ENCODE measurements at places on chromosomes 7 and 10. TPM values are rescaled to one million over a fixed set of nuclear protein-coding genes. Genes with fewer than 3 reads are reported as not detected.

DNA sequence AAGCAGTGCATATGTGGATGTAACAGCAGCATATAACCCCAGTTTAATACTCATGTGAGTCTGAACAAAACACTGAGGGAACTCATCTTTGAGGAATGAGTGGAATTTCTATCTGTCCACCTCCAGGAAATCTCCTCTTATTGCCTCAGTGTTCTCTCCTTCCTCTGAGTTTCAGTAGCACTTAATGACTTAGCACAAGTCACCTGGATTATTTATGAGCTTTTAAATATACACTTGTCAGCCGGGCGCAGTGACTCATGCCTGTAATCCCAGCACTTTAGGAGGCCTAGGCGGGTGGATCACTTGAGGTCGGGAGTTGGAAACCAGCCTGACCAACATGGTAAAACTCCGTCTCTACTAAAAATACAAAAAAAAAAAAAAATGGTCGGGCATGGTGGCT lies 4.3 kb downstream of the LRRC20 start:
- ATAC-seq: no peak

GRCh38 chr10:97013983-97014382 lies 171.8 kb downstream of the SLIT1 start:
- ATAC-seq: no peak

DNA sequence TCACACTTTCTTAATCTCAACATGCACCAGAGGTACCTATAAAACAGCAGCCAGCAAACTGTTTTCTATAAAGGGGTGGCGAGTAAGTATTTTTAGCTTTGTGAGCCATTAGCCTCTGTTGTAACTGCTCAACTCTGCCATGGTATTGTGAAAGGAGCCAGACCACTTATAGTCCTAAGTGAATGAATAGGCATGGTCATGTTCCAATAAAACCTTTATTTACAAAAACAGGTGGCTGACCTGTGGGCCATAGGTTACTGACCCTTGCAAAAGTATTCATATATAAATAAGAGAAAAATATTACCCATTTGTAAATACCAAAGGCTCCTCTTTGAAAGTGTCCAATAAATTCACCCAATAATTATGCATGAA lies 50.3 kb downstream of the ICA1 start:
- no peak for ATAC-seq

DNA sequence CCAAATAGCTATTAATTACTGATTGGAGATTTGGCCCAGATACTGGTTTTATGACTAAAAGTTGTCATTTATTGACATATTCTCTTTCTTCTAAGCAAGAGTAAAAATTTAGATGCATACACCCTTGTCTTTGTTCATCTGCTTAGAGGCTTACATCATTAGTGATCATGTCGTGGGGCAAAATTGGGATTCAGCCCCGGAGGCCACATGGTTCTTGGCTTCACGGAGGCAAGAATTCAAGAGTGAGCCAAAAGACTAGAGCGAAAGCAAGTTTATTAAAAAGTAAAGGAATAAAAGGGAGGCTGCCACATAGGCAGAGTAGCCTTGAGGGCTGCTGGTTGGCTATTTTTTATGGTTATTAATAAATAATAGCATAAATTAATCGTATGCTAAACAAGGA lies 41.1 kb downstream of the MINPP1 start:
- ATAC-seq: no peak

DNA sequence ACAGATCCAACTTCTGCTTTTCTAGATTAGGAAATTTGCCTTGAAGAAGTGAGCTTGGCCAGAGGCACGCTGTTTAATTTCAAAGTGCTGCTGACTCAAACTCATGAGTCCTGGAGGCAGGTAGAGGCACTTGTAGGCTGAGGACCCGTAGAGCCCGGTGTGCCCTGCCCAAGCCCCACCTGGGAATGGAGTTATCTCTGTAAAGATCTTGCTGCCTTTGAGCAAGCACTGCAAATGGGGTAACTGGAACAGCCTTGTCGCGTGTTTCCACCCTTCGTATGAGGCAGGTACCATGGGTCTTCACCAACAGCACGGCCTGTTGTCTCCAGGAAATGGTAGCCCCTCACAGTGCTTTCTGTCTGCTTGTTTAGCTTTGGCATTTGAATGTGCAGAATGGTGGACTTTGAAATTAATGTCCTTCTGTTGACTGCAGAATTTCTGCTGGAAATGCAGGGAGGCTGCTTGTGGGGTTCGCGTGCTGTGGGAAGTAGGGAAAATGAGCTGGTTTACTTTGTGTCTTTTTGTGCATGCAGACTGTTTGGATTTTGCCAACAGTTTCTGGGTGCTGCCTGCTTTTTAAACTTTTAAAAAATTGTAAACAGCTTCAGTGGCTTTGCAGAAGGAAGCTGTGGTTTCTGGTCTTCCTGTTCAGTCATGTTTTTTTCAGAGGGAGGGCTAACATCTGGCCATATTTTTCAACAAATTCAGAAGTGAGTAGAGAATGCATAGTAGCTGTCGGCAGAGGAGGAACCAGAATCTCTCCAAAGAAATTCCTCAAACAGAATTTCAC lies 27.2 kb downstream of the CCM2 start:
- no peak for ATAC-seq

DNA sequence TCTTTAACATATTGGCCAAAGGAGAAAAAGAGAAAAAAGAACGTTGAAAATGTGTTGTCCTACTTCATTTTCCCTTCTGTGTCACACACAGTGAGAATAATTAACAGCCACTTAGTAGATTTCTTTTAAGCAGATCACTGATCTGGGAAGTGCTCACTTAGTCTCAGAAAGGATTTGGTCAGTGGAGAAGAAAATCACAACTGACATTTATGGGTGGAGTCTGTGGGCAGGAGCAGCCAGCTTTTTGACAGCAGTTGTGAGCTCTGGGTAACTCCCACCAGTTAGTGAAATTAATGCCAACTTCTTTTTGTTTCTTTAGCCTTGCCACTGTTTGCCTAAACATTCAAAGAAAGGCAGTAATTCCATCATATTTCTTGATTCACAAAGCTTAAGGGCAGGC lies 49.7 kb downstream of the CDK14 start:
- ATAC-seq: peak; percentile 23

DNA sequence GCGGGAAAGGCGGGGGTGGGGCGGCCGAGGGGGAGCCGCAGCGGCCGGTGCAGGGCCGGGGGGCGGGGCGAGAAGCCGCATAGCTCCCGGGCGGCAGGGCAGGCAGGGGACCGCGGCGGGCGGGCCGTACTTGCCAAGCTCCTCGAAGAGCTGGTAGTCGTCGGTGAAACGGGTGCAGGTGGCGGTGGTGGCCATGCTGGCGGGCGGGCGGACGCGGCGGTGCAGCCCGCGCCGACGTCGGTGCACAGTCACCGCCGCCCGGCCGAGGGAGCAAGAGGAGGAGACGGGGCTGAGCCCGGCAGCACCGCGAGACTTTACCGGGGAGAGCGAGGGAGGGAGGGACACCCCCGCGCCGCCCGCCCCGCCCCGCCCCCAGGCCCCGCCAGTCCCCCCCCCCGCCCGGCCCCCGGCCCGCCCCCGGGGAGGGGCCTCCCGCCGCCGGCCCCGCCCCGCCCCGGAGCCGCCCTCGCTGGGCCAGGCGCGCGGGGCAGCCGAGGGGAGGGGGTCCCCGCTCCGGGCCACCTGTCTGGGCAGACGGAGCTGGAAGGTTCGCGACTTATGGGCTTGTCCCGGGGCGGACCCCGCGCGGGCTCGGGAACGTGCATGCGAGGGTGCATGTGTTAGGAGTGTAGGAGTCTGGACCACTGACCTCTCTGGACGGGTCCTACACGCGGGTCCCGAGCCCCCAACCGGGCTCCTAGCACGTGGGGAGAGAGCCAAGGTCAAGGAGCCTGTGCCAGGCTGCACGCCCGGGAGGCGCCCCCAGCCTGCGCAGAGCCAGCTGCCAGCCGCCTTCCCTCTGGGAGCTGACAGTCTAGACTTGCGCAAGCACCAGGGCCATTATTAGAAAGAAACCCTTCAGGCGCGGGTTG lies at the start of gene CAMK2G:
Gene CAMK2G (minus strand): TSS at position 289 of the 872 bp plus-strand sequence. CDS start 94 bp downstream, at position 195.
- peak; percentile 96 for ATAC-seq

DNA sequence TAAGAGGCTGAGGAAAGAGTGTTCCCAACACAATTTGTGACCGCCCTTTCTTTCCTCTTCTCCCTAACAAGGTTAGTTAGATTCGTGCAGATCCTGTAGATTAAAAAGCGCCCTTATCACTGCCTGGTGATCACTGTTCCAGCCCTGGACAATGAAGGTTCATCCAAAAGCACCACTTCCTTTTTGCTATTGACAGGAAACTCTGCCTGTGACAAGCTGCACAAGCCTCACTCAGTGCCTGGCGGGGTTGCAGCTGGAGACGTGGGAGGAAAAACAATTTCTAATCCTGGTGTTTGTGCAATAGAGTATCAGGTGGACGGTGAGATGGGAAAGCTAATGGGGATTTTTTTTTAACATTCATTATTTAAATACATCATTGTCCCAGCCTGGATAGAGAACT lies 105.9 kb upstream of the CAV2 start:
- no peak for ATAC-seq

DNA sequence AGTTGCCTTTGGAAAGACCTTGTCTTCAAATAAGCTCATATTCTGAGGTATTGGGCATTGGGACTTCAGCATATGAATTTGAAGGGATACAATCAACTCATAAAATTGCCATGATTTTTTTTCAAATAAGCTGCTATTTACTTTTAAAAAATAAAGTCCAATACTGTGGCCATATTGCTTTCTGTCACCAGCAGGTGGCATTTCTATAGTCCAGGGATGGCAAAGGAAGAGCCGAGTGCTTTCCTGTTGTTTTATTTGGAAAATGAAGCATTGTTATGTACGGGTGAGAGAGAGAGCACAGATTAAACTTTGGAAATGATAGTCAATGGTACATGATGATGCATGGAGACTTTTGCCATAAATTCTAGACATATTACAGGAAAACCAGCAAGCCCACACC lies 104.1 kb upstream of the DPP6 start:
- no peak for ATAC-seq

GRCh38 chr10:72981882-72982529 lies 27.4 kb upstream of the PLA2G12B start:
- ATAC-seq: peak; percentile 24

DNA sequence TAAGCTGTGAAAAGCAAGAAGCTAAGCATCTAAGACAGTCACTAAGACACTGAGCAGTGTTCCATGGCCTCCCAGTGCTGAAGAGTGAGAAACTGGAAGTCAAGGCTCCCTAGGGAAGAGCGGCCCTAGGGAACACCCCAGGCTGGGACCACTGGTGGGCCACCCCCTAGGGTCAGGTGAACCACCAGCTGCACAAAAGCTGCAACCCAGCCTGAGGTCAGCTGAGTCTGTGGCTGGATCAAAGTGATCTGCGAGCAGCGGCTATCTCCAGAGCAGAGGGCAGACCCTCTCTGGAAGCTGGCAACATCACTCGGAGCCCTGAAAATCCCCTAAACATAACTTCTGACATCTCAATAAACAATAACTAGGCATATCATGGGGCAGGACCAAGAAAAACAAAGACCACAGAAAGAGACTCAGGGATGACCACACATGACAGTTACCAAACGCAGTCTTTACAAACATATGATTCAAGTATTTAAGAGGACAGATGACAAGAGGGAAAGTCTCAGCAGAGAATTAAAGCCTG lies 125.8 kb downstream of the DLG5 start:
- ATAC-seq: no peak

DNA sequence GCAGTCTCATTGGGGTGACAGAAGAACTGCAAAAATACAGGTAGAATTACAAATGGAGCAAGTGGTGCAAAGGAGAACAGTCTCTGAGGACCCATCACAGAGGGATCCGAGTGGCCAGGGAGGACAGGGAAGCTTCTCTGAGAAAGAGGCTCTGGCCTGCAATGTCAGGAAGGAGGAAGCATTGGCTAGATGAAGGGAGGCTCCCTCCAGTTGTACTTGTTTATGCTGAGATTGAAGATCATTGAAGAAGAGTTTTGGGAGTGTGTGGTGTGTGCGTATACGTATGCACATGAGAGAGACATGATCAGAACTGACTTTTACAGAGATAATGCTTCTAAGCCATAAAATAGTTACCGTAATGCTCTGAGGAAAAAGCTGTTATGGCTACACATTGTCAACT lies 274.7 kb upstream of the FZD8 start:
- ATAC-seq: no peak

DNA sequence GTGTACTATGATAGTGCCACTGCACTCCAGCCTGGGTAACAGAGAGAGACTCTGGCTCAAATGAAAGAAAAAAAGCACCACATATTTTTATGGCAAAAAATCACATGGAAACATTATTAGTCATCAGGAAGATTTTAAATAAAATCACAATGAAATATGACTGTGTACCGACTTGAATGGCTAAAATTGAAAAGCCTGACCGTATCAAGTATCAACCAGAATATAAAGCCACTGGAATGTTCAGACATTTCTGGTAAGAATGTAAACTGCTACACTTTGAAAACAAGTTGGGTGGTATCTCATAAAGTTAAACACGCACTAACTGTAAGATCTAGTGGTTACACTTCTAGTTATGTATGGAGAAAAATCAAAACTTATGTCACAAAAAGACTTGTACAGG lies 306.7 kb upstream of the MBL2 start:
- no peak for ATAC-seq

GRCh38 chr7:105885387-105886111 lies 9.2 kb upstream of the ATXN7L1 start:
- ATAC-seq: no peak

GRCh38 chr10:52864201-52865106 lies 91.9 kb upstream of the MBL2 start:
- no peak for ATAC-seq

- ATAC-seq: no peak
Measured at GRCh38 chr10:89648074-89648473, 3.0 kb upstream of the PANK1 start.

- ATAC-seq: no peak
Measured at GRCh38 chr7:155585951-155586350, 39.6 kb upstream of the CNPY1 start.

DNA sequence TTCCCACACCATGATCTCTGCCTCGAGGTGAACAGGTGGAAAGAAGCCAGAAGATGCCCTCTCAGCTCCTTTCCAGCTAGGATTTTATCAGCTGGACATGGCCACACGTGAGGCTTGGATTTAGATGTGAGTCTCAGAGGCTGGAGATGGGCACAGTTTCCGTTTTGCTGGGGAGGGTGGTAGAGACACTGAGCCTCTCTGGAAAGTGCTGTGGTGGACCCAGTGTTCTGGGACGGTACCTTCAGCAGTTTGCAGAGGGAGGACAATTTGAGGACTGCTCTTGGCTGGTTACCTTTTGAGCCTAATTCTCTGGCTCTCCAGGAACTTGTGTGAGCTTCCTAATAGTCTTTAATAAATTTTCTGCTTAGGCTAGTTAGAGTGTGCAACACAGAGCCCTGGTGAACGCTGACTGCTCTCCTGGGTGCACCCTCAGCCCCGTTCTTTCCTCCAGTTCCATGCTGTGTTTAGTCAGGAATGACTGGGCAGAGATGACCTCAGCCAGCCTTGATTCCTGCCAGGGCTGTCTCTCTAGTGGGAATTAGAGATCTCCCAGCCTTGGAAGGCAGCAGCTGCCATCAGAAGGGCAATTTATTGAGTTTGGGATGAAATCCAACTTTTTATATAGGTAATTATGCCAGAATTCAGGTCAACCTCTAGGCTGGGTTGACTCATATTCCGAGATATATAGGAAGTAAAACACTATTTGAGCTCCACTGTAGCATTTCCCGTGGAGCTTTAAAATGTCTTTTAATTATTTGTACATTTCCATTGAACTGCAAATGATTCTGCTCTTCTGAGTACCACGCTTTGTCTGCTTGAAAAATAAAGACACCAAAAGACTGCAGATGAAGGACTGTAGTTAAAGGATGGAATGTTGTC lies 103.9 kb downstream of the GATA3 start:
- no peak for ATAC-seq

GRCh38 chr10:76055963-76056362 lies 624.5 kb downstream of the LRMDA start:
- no peak for ATAC-seq

The CFTR gene
- not detected for total RNA-seq

The ZNF467 gene
- total RNA-seq: 3.7 TPM

The GPR15LG gene
- not detected for total RNA-seq

The INMT gene
- 0.43 TPM for total RNA-seq

The GIMAP7 gene
- not detected for total RNA-seq

The PRKCQ gene
- total RNA-seq: 2.1 TPM

The HDAC9 gene
- 24.5 TPM for total RNA-seq

All from motor neuron (in vitro differentiated cells).